ENCODE measurements at places on chromosomes 2 and 18.
A peak's percentile ranks its signal among the peaks of the same experiment; 100 is the strongest.

DNA sequence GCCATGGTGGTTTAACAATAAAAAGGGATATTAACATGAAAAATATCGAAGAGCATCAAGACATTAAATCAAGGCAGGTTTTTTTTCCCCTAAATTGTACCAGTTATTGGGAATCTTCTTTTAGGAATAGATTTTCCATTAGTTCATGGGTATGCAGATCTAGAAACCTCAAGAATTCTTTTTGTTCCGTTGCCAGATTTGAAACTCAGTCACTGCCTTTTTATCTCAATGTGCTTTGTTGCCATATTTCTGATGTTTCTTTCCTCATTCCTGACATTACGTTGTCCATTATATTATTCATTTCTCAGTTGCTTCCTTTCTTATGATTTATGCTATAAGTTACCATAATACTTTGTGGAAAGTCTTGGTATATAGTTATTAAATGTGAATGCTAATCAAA is 162.2 kb downstream of the CD226 start:
- no peak for DNase-seq

DNA sequence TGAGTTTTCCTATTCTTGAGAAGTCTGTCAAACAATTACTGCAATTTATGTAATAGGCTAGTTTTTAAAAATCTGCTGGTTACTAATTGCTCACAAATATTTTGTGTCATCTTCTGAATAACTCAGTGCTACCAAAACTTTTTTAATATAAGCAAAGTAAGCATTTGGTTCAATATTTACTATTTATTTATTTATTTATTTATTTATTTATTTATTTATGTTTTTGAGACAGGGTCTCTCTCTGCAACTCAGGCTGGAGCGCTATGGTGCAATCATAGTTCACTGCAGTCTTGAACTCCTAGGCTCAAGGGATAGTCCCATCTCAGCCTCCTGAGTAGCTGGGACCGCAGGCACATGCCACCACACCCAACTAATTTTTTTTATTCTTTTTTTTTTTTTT is 60.4 kb upstream of the CDH20 start:
- no peak for DNase-seq

GRCh38 chr2:26483957-26484565 is 6.1 kb upstream of the OTOF start:
- no peak for DNase-seq

GRCh38 chr2:144452169-144452988 is 67.5 kb downstream of the ZEB2 start:
- DNase-seq = no peak

GRCh38 chr2:158539176-158540005 is 82.6 kb downstream of the PKP4 start:
- peak; percentile 40 for DNase-seq

- DNase-seq = no peak
Measured at GRCh38 chr18:21134895-21135294, 23.3 kb upstream of the ROCK1 start.

DNA sequence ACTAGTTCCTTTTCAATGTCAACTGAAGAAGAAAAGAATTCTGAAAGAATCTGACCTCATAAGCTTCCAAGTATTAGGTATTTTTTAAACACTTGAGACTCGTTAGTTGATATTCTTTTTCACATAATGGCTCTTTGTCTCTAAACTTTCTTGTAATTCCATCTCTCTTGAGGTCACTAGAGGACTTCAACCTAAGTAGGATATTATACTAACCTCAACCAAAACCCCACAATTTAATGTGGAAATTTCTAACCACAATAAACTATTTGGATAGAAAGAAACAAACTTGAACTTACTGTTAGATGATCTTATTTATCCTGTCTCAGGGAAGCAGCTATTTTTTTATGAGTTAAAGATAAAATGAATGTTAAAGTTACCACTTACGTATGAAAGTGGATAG is 206.9 kb upstream of the FSIP2 start:
- no peak for DNase-seq

DNA sequence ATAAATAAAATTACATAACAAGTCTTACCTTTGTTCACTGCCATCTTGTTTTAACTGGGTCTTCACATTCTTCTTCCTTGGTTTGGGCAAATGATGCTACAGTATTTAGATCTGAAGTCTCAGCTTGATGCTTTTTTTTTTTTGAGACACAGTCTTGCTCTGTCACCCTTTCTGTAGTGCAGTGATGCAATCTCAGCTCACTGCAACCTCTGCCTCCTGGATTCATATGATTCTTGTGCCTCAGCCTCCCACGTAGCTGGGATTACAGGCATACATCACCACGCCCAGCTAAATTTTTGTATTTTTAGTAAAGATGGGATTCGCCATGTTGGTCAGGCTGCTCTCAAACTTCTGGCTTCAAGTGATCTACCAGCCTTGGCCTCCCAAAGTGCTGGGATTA is 53.2 kb upstream of the MAT2A start:
- DNase-seq = no peak

DNA sequence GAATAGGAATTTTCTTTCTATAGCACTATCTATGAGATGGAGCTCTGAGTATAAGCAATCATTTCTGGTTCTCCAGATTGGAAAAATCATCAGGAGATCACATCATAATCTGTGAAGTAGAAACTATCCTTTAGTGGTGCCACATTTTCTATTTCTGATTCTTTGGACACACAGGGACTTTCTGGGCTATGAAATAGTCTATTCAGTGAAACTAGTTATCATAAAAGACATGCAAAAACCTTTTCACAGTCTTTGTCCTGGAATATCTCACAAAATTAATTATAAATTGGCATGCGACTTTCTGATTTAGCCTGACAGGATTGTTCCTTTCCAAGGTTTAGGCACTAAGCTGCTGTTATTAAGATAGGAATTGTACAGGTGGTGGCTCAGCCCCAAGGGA is 428.6 kb downstream of the DLGAP1 start:
- DNase-seq = no peak

Data from NCI-H1048 (cell line).